ENCODE measurements at places on chromosomes 7 and 10.
A peak's percentile ranks its signal among the peaks of the same experiment; 100 is the strongest.

- no peak for DNase-seq
Observed at GRCh38 chr7:106034383-106034782, 71.3 kb downstream of the CDHR3 start.

DNA sequence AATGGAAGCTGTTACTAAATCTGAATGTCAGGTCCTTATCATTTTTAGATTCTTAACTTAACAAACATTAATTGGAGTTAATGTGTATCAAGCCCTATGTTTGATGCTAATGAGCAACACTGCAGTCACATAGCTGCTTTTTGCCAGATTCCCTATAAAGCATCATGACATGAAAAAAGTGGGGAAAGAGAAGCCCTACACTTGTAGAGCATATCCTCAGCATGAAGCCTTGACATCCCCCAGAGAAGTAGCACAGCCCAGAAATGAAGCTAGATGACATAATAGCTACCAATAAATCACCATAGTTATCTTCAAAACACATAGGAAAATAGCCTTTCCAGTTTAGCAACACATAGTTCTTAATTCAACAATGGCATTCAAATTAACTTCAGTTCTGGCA is 49.2 kb upstream of the CDK1 start:
- DNase-seq = no peak

- no peak for DNase-seq
Observed at GRCh38 chr10:86024281-86025041, 342.1 kb downstream of the GRID1 start.

DNA sequence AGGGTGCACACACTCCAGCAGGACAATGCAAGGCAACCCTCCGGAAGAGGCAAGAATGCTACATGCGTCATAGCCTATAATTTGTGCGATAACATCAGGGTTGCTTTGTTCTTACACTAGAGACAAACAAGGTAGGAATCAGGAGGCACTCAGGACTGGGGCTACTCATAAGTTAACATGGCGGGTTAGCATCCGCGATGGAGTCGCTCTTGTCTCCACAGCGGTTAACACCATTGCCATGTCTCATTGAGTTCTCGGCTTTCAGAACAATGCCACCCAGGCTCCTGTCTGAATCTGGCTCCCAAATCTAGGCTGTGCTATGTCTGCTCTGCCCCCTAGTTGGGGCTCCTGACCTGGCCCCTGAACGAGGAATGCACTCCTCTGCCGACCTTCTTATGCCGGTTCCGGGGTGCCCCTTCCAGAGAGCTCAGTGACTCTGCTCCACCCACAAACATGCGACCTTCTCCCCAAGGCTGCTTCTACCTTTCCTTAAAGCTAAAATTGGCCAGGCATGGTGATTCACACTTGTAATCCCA is 24.9 kb upstream of the SLF2 start:
- no peak for DNase-seq

DNA sequence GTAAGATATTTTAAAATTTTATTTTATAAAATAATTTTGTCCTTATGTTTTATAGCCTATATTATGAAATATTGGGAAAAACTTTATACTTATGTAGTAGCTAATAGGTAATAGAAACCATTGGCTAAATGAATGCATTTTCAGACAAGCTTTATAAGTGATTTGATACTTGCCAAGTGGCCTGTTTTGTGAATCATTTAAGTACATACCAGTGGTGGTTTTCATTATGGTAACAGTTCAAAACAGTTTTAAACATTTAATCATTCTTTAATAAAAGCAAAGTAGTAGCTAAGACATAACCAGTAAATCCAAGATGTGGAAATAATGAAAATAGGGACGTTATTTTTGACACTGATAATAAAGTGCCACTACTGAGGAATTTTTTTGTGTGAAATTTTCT is 182.2 kb downstream of the PHF14 start:
- no peak for DNase-seq

DNA sequence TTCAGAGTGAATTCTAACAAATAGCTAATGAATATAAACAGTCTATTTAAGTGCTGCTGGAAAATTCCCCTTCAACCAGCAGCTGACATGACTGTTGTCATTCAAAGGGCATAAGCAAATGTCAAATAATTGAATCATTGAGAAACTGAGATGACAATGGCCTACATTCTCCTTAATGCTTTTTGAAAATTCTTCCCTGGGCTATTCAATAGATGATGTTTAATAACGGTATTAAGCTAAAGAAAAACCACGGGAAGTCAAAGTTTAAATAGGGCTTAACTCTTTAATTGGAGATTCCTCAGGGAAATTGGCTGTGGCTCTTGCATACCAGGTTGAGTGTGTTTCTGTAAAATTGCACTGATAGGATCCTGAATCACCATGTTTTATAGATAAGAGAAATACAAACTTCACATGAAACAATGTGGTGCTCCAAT is 77.0 kb downstream of the ARL4A start:
- DNase-seq = no peak

- DNase-seq = no peak
Observed at GRCh38 chr7:127628445-127628844, 10.5 kb upstream of the PAX4 start.

- no peak for DNase-seq
Observed at GRCh38 chr7:130543487-130544010, 51.7 kb downstream of the MEST start.

DNA sequence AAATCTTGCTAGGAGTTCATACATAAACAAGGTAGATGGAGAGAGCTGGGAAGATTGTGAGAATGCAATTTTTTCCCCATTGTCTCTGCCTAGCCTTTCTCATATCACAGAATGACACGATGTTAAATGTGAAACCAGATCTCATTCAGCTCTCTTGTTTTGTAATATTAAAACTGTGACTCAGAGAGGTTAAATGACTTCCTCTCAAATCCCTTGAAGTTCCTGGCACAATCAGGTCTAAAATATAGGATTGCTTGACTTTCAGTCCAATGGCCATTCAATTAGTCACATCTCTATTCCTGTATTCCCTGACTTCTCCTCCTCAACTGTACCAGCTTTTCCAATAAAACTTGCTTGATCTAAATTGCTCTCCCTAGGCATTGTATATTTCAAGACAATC is 3.1 kb downstream of the ANKRD22 start:
- DNase-seq = no peak

DNA sequence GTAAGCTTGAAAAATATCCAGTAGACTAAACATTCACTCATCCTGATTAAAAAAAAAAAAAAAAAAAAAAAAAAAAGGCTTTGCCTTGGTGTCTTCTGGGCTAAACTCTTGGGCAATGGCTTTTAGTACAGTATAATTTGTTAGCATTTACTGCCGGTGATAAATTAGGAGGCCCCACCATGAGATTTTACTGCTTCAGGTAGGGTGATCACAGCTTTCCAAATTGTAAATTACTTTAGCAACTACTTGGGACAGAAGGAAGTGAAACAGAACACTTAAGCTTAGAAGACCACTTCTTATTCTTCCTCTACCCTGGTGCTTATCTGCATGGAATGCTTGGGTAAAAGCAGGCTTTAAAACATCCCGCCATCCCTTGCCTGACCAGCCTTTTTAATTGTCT is 152.1 kb downstream of the HIBADH start:
- no peak for DNase-seq

- no peak for DNase-seq
Observed at GRCh38 chr7:106737202-106737562, 76.2 kb upstream of the CCDC71L start.

GRCh38 chr7:85068799-85069198 is 118.1 kb downstream of the SEMA3D start:
- DNase-seq = no peak

- peak; percentile 2 for DNase-seq
Observed at GRCh38 chr10:46291817-46292572, 5.2 kb downstream of the ANTXRL start.

DNA sequence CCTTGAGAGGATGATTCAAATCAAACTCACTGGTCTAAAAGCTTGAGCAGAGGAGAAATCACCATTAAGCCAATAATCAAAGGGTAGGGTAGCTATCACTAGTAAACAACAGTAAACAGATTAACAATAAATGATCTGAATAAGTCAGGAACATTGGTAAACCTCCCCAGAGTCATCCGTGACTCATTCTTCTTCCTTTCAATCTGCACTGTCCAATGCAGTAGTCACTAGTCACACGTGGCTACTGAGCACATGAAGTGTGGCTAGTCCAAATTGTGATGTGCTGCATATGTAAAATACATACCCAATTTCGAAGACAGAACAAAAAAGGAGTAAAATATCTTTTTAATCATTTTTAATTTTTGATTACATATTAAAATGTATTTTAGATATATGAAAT is 64.0 kb downstream of the ERCC6 start:
- no peak for DNase-seq

DNA sequence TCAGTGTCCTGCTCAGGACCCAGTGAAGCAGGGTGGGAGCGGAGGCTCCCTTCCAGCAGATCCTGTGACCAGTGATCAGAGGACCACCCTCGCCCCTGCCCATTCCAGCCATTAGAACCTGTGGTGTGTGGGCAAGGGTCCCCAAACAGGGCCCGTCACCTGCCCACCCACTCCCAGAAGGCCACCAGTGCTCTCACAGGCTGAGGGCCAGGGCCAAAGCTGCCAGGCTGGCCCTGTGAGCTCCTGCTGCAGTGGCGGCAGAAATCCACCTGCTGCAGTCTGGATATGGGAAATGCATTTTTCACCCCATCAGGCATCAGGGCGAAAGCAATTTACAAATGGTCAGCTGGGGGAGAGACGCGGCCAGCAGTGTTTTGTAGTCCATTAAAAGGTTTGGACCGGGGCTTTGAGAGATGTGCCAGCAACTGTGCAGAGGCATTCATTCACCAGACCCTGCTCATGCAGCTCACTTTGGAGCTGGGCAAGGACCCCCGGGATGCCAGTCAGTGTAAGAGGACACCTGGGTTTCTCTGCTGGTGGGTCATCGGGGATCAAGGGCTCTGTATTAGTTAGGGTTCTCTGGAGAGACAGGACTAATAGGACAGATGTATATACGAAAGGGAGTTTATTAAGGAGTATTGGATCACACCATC is 75.2 kb upstream of the PRLHR start:
- DNase-seq = no peak

DNA sequence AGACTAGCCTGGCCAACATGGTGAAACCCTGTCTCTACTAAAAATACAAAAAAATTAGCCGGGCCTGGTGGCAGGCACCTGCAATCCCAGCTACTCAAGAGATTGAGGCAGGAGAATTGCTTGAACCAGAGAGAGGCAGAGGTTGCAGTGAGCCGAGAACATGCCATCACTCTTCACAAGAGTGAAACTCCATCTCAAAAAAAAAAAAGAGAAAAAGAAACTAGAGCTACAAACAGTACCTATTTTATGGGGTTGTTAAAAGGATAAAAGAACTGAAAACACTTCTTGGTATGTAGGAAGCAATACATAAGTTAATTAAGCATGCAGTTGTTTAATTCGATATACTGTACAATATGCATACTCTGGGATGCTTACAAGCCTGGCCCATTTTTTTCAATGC is 216.9 kb downstream of the SORCS1 start:
- no peak for DNase-seq

DNA sequence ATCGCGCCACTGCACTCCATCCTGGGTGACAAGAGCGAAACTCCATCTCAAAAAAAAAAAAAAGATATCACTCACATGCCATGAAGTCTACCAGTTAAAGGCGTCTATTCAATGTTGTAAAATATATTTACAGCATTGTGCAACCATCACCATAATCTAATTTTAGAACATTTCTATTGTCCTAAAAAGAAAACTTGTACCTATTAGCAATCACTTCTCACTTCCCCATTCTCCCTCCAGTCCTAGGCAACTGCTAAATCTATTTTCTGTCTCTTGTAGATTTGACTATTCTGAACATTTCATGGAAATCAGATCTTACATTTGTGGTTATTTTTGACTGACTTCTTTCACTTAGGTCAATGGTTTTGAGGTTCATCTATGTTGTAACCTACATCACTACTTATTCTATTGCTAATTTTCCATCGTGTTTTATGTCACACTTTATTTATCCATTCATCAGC is 25.2 kb upstream of the OTUD1 start:
- DNase-seq = no peak

DNA sequence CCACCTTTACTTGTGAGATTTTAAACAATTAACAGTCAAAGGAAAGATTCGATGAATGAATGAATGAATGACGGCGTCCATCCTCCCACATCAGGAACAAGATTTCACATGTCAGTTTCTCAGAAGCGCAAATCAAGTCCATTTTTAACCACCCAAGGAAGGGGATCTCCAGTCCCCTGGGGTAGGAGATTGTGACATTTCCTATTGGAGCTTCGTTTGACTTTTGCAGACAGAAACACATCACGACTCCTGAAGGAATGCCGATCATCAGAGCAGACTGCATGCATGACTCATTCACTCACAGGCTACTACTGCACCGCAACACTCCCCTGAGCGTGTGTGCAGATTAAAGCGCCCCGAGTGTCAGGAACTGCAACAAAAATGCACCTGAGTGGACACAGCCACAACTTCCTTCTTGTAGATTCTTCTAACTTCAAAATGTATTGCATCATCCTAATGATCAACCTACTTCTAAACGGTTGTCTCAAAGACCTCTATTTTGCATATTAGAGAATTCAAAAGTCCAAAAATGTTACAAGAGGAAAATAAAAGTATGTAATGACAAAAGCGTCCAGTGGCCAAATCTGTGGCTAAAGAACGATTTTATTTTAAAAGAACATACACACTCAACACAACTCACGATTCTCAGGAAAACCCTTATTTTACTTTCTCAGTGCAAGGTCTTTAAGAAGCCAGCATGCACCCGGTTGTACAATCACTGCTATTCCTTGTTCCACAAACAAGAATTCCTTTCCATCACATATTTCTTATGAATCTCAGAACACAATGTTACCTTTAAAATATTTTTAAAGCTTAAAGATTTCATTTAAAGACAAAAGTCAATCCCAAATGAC is 172.6 kb downstream of the FAM107B start:
- peak; percentile 61 for DNase-seq

GRCh38 chr7:4406288-4407058 is 275.6 kb upstream of the FOXK1 start:
- no peak for DNase-seq

GRCh38 chr7:158362912-158363905 is 224.4 kb downstream of the PTPRN2 start:
- no peak for DNase-seq

All from activated T-cell treated with anti-CD3 and anti-CD28 coated beads, Interleukin-2, amount 50 U/mL, for 1 hour (primary cell).